SHP77 treated with DMSO at 0.1 percent for 48 hours (cell line): ENCODE measurements at places on chromosomes 2 and 18.

DNA sequence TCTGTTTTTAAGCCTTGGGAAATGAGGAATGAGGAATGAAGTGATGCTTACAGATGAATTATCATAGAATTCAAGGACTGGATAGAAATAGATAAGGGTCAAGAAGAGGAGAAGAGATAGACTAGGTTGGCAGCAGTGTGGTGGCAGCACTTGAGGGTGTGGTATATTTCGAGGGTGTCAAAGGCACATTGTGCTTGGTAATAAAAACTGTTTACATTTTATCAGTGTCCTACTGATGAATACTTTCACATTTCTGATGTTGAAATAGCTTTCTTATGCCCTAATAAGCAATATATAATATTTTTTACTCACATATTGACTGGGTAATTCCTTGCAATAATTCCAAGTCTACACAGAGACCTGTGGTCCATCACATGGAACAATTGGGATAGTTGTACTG lies 3.4 kb downstream of the TFPI start:
- no peak for DNase-seq

GRCh38 chr2:172858473-172858745 lies 122.8 kb downstream of the RAPGEF4 start:
- no peak for DNase-seq

DNA sequence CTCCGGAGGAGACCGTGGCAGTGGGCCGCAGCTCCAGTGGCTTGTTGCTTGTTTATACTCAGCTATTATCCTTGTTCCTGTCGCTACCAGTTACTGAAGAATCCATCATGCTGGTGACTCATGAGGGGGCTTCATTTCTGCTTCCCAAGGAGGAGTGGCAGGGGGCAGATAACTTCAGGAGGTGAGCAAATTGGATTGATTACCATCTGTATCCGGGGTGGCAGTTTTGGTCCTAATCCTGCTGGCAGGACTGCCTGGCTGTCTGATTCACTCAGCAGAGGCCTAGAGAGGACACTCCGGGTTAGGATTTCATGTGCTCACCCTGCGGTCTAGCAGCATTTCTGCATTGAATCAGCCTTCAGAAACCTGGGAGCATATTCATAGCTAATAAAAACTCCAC lies 230.0 kb downstream of the ACTR3 start:
- DNase-seq = no peak

DNA sequence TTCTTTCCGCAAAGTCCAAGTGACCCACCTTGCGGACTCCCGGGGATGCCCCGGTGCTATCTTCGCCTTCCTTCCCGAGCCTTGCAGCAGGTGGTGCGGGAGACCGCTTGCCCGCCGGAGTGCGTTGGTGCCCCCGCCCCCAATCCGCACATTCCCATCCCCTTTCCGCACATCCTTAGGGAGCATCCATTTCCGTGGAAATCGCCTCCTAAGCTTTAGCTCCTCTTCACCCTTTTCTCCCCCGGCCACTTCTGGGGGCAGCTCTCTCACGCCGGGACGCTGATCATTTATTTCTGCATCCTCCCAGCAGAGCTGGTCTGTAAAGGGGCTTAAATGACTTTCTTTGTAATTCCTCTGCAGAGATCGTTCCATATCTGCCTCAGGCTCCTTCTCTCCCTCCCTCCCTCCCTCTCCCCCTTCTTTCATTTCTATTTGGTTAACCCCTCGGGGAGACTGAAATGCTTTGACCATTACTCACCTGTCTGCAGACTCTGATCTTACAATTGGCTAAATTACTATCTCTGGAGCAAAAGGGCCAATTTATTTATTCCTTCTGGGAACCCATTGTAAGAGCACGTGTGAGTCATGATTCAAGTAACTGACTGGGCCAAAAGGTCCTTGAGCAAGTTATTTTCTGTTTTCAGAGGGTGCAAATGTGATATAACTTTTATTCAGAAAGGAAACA lies 1.3 kb upstream of the LYPD1 start:
- no peak for DNase-seq
